ENCODE measurements at places on chromosomes 5 and 9.

DNA sequence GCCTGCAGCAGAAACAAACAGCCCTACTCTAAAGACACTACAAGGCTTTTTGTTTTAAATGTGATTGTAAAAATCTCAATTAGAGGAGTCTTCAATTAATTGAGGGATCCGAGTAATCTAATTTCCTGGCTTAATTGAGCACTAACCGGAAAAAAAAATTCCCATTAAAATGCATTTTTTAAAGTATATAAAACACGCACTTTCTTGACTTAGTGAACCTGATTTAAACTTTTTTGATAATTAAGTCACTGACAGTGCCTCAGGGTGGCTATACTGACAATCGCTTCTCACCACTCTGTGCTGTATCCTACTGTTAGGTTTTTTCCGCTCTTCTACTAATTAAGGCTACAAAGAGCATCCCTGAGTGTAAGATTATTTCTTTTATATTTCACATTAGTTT, 44.4 kb downstream of the DIRAS2 start:
- DNase-seq, result no peak

- no peak for DNase-seq
These were observed 48.6 kb downstream of the SEMA4D start for GRCh38 chr9:89449261-89449671.

- no peak for DNase-seq
These were observed 9.0 kb downstream of the ANXA6 start for GRCh38 chr5:151148583-151148982.

DNA sequence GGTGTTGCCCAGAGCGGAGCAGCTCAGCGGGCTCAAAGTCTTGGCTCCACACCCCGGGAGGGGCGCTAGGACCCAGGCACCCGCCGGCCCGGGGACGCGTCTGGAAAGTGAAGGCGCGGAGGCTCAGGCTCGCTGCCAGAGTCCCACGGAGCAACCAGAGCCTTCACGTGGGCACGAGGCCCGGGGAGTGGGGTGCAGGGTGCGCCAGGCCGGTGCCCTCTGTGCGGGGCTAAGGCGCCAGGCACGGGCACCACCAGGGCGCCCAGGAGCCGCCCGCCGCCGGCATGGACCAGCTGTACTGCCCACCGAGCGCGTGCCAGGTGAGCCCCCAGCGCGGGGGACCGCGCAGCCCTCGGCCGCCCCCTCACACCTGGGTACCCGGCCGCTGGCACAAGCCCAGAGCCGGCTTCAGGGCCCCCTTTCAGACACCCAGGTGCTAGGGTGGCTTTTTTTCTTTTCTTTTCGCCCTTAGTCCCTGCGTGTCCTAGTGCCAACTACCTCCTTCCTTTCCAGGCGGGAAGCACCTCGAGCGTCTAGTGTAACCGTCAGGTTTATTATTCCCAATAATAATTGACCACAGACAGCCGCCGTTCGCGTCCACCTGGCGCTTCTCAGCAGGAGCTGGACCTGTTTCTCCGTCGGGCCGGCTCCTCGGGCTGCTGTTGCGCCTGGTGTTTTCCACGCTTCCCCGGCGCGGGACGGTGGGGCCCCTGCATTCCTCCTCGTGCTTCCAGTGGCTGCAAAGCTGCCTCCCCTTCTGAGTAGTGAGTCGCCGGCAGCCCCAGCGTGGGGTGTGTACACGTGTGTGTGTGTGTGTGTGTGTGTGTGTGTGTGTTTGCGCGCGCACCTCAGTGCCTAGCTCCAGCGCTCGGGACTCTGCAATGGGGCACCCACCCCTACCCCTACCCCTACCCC, 30.1 kb upstream of the PDE8B start:
- DNase-seq, result no peak

GRCh38 chr5:159274676-159275075, 11.6 kb downstream of the UBLCP1 start:
- DNase-seq, result no peak
